ENCODE measurements at places on chromosomes 7 and 10.

- DNase-seq: no peak
Measured at GRCh38 chr10:96967847-96968246, 135.7 kb downstream of the LCOR start.

DNA sequence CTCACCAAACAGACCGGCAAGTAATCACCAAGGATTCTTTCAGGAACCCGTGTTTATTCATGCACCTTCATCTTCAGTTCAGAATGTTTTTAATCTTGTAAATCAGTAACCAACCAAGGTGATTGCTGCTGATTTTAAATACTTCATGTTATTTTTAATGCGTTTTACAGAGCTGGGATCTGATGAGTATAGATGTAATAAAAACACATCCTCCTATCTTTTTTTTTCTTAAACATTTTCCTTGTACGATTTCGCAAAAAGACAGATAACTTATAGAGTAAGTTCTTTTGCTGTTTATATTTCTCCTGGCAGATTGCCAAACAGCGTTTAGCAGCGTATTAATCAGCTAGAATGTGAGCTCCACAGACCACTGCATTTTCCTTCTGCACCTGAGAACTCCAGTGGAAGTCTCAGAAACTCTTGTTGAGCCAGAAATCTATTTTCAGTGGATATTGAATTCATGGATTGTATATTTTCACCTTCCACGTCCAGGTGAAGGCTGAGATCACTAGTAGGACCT is 397.8 kb upstream of the NRP1 start:
- no peak for DNase-seq

- no peak for DNase-seq
Measured at GRCh38 chr7:36161996-36162395, 8.9 kb downstream of the EEPD1 start.

- DNase-seq: no peak
Measured at GRCh38 chr10:125257521-125258108, 97.3 kb upstream of the CTBP2 start.

DNA sequence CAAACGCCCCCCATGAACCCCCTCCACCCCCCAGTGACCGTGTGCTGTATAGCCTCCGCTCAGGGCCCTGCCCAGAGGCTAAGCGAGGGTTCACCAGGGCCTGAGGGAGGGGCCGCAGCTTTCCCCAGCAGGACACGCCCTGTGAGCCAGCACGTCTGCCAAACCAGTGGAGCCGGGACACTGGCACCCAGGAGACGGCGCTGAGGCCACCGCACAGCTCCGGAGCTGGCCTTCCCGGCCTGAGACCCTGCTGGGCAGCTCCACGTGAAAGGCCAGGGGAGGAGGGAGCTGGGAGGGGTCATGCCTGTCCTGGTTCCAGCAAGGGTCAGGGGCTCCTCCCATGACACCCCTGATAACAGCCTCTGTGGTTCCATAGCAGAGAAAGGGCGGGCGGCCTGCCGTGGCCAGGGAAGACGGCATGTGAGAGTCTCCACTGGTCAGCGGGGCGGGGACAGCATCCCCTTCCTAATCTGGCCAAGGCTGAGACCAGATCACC is 278.3 kb downstream of the ELFN1 start:
- DNase-seq: no peak
